ENCODE measurements at places on chromosomes 2 and 18.

- no peak for DNase-seq
Measured at GRCh38 chr2:96409820-96410164, 74.2 kb downstream of the NCAPH start.

- peak; percentile 71 for DNase-seq
Measured at GRCh38 chr2:9703701-9704221, 73.0 kb upstream of the YWHAQ start.

- DNase-seq, result no peak
Measured at GRCh38 chr2:202944408-202944807, 32.3 kb downstream of the CARF start.

DNA sequence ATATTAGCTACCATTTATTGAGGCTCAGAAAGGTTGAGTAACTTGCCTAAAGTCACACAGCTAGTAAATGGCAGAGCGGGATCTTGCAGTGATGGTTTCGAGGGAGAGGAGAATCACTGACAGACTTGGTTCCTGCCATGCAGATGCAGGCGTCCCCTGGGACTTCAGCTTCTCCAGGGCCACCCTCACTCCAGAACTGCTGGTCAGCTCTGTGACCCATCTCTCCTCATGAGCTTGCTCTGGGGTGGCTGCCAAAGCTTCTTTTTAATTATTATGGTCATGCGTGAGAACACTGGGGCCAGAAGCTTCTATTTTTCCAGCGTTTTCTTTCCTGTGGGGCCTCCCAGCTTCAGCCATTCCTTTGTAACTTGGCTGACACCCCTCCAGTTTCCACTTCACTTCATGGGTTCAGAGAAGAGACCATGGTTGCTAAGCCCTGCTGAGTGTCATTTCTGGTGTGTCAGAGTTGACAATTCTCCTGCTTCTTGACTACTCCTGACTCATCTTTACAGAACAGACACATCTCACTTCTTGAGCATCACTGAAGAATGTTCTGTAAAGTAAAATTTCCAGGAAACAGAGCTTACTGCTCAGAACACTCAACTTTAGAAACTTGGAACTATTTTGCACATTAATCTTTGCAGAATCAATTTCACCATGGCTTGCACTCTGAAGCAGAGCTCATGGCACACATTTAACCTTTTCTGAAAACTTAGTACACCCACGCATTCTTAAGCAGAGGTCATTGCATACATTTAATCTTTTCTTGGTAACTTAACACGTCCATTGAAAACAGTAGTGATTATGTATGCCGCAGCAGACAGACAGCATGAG is 70.4 kb downstream of the IL1R2 start:
- no peak for DNase-seq

GRCh38 chr2:70984228-70984575 is 5.8 kb downstream of the ANKRD53 start:
- no peak for DNase-seq

- DNase-seq, result no peak
Measured at GRCh38 chr2:133667085-133667484, 98.8 kb upstream of the NCKAP5 start.

GRCh38 chr18:10727477-10727876 is 201.7 kb downstream of the NAPG start:
- DNase-seq, result no peak

DNA sequence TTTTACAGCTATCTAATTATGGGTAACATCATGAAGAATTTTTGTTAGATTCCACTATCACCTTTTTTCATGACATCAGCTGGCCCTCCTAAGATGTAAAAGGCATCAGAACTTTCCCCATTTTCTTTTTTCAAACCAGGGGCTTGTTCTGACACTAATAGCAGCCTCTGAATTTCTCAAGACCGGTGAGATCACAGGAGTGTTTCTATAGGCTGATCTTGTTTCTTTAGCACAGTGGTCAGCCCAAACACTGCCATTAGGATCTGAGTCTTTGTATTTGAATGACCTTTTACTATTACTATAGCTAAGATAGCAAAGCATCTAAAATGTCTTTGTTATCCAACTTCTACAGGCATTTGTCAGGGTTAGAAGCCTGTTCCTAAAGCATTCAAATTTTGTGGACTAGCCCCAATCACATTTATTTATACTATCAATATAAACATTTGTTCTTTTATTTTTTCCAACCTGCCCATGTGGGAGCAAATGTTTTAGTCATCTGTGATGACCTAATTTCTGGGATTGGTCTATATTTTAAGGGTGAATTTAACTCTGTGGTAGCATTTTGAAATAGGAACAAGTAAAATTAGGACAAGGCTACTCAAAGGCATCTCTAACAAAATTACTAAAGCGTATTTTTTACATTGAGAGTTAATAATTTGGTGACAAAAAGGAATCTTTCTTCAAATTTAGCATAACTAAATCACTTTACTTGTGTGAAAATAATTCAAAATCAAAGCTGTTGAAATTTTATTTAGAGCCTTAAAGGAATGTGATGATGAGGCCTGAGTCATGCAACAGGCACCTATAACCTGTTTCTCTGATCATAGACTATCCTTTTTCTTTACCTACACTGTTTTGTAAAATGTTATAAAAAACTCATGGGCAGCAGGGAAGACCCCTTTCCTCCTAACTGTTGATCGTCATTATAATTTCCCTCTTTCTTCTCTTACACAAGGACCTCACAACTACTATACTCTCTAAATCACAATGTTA is 39.3 kb downstream of the ZAP70 start:
- DNase-seq, result no peak

GRCh38 chr2:25201265-25201664 is 32.9 kb upstream of the POMC start:
- DNase-seq, result no peak

DNA sequence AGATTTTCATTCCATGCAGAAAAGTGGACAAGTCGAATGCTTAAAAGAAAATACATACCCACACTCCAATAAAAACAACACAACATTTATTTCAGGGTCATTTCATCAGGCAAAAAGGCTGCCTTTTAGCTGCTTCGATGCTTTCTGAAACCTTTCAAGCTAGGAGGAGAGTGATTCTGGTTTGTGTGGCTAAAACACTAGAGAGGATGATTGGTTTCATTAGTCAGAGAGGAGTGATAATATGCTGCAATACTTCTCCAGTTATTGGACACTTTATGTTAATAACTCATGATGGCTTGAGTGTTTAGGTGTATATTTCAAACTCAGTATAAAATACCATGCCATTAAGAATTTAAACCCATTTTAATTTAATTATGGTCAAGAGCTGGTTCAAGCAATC is 614.0 kb downstream of the SLC4A3 start:
- DNase-seq, result no peak

- no peak for DNase-seq
Measured at GRCh38 chr2:3779496-3780049, 76.2 kb downstream of the DCDC2C start.

- DNase-seq, result no peak
Measured at GRCh38 chr2:18604531-18604885, 15.1 kb upstream of the NT5C1B start.

- peak; percentile 20 for DNase-seq
Measured at GRCh38 chr2:238513346-238513745, 86.6 kb downstream of the ASB1 start.

GRCh38 chr18:61664419-61665084 is 228.3 kb downstream of the RNF152 start:
- DNase-seq, result no peak

DNA sequence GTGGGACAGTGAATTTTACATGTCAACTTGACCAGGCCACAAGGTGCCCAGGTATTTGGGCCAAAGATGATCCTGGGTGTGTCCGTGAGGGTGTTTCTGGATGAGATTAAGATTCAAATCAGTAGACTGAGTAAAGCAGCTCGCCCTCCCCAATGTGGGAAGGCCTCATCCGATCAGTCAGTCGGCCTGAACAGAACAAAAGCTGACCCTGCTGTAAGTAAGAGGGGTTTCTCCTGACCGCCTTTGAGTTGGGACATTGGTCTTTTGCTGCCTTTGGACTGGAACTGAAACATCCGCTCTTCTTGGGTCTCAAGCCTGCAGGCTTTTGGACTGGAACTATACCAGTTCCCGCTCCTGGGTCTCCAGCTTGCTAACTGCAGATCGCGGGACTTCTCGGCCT is 233.3 kb downstream of the KLHL29 start:
- no peak for DNase-seq

GRCh38 chr18:9856092-9856491 is 29.7 kb upstream of the TXNDC2 start:
- DNase-seq, result no peak

- DNase-seq, result no peak
Measured at GRCh38 chr2:44936275-44936674, 5.2 kb upstream of the SIX3 start.

- no peak for DNase-seq
Measured at GRCh38 chr2:60867007-60867406, 14.4 kb upstream of the REL start.

GRCh38 chr18:37698508-37699040 is 133.0 kb upstream of the CELF4 start:
- DNase-seq, result no peak

GRCh38 chr2:12412898-12413305 is 303.8 kb upstream of the TRIB2 start:
- DNase-seq, result no peak

DNA sequence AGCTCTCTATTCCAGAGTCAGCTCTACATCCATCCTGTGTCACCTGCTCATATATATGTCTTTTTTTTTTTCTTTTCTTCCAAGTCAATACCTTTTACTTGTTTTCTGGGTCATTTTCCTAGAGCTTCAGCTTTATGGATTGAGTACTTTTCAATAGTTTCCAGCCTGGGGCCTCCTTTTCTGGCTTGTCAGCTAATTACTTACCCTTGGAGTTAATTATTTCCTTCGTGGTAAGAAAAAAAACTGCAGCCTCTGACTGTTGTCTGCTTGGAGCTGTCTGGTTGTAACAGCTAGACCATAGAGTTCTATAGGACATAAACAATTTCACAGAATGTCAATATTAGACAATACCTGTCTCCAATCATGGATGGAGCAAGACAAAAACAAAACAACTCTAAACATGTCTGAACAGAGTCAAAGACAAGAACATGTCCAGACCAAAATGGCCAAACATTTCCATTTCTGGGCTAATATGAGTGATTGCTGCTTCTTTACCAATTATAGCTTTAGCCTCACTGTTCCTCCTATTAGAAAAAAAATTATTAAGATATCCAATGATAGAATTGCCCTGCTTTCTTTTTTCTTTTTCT is 643.1 kb downstream of the SLC4A3 start:
- DNase-seq, result no peak

DNA sequence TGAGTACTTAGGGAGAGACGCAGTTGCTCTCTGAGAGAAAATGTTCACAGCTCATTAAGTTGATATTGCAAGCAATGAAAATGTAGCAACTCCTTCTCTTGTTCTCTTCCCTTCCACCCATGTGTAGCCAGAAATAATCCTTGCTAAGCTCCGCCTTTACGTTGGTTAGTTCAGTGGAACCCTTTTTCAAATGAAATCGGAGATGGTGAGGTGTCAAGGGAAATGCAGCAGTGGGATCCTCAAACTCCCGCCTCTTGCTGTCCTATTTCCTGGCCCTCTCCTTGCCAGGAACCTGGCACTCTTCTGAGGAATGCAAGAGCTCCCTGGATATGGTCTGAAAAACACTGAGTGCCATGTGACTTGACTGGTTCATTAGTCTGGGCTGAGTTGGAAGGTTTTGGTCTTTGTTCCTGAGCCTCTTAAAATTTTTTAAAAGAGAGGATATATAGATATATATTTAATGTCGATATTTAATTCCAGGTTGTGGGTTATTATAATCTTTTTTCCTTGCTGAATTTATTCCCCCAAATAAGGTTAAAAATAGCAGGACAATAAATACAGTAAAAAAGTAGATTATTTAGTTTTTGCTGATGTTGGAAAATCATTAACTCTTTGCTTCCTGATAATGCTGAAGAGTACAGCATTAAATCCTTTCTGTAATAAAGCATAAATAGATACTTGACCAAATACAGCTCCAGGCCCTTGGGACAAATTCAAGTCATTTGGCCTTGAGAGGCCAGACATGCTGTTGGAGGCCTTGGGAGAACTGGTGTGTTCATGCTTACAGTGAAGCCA is 116.2 kb downstream of the EML6 start:
- DNase-seq, result no peak

DNA sequence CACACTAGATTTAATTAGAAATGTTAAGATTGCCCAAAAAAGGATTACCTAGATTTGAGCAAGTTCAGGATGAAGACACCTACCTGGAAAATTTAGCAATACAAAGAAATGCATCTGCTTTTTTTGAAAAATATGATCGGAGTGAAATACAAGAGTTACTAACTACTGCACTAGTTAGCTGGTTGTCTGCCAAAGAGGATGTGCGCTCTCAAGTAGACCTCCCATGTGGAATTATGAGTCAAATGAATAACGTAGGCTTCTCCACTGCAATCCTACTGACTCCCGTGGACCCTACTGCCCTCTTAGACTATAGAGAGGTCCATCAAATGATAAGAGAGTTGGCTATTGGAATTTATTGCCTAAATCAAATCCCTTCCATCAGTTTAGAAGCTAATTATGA is 2.0 kb downstream of the ANKAR start:
- DNase-seq, result no peak

GRCh38 chr2:227163485-227163997 is 464 bp downstream of the COL4A4 start:
- no peak for DNase-seq

DNA sequence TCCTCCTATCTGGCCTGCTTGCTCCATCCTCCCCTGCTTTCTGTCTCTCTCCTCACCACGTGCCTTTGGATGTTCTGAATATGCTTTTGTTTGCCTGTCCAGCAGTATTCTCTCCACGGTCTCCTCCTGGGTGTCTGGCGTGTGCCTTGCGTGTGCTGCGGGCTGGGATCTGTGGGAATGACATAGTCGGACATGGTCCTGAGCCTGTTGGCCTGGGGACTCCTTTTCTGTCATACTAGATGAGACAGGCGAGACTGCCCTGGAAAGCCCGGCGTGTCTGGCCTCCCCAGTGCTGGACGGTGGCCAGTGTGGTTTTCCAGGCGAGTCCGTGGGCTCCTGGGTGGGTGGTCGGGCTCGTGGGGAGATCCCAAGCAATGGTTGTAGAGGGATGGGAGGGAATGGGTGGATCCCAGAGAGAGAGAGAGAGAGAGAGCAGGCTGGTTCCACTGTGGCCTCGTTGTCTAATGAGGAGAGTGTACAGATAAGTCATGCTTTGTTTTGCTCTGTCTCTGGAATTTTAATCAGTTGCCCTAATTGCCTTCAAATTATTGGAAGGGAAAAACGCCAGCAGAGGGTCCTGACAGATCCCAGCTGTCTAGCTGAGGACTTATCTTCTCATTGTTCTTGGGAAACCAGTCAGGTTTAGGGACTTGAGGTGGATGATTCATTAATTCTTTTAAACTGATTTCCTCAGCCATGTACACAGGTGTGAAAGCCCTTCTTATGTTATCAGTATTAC is 58.3 kb downstream of the HPCAL1 start:
- no peak for DNase-seq

DNA sequence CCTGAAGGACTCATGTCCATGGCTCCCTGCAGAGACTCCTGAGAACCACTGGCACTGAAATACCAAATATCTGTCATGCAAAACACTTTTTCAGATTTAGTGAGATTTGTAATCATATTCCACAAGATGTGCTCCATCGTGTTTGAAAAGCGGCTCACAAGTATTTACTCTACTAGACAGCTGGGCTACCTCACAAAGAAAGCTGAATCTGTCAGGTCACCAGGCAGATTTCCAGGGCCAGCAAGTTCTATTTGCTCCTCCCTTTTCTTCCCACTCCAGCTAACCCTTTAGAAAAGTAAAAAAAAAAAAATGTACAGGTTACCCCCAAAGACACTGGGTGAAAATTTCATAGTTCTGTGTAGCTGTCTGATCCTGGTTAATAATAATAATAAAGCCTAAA is 22.9 kb downstream of the WIPF1 start:
- DNase-seq, result no peak

GRCh38 chr2:241648453-241648852 is 11.0 kb downstream of the ATG4B start:
- no peak for DNase-seq

- DNase-seq, result no peak
Measured at GRCh38 chr2:84906108-84906899, 848 bp downstream of the TMSB10 start.
